ENCODE measurements at places on chromosomes 3 and 15.

DNA sequence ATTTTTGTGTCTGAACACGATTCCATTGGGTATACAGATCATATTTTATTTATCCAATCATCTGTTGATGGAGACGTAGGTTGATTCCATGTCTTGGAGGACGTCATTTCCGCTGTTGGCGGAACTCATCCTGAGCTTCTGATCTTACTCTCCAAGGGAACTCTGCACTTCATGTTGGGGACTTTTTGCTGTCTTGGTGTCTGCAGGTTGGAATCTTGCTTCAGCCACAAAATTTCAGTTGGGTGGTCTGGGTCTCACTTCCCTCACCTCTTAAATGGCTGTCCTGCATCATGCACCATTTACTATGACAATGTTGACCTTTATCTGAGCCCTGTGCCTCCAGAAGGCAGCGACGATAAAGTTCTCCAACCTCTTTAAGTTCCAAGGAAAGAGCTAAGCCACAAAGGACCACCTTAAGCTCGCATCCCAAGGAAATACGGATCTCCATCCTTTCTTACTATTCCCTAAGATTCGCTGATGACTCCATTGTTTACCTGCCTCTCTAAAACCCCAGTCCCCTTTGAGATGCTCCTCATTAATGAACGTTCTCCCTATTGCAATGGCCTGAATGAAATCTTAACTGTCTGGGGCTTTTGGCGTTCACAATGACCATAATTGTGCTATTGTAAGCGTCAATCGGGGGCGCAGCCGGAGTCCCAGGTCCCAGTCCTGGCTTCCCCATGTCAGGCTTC is 23.1 kb upstream of the RNU6-1 start:
- DNase-seq, result no peak

DNA sequence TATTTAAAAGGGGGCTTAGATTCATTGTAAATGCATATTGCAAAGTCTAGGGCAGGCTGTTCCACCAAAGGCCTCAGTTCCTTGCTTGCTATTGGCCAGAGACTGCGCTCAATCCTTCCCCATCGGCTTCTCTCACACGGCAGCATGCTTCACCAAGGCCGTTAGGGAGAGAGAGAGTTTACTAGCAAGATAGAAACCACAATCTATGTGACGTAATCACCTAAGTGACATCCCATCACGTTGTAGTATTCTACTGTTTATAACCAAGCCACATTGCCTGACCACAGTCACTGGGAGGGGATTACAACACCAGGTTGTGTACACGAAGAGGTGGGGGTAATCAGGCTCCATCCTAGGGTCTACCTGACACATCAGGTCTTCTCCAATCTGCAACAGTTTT is 16.0 kb upstream of the NPAP1 start:
- no peak for DNase-seq

DNA sequence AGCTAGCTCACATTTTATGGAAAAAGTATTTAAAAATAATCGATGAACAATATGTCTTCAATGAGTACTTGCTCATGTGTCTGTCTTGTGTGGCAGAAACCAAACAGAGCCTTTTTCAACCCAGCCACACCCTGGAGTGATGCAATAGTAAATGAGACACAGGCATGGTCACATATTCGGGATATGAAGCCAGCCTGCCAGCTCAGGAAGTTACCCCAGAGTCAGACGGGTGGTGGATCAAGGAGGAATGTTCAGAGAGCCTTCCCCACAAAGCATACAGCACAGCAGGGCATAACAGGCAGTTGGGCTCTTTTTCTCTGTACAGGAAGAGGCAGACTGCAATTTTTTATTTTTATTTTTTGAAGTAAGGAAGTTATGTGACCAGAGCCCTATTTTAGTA is 27.3 kb downstream of the LARP6 start:
- no peak for DNase-seq

DNA sequence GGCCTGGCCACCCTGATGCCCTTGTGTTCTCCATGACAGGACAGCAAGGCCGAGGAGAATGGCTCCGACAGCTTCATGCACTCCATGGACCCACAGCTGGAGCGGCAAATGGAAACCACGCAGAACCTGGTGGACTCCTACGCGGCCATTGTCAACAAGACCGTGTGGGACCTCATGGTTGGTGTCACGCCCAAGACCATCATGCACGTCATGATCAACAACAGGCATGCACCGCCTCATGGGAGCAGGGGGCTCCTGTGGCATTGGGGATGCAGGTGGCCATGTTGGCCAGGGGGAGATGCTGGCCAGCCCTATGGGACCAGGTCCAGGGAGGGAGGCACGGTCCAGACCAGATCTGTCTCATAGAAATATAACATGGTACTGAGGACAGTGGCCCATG is 62.9 kb downstream of the GOLGA8B start:
- DNase-seq, result no peak

GRCh38 chr15:57797110-57797509 is 90.6 kb downstream of the POLR2M start:
- no peak for DNase-seq

GRCh38 chr15:63469190-63469589 is 35.2 kb upstream of the USP3 start:
- no peak for DNase-seq

- no peak for DNase-seq
Observed at GRCh38 chr3:44136421-44136820, 105.3 kb upstream of the TOPAZ1 start.

DNA sequence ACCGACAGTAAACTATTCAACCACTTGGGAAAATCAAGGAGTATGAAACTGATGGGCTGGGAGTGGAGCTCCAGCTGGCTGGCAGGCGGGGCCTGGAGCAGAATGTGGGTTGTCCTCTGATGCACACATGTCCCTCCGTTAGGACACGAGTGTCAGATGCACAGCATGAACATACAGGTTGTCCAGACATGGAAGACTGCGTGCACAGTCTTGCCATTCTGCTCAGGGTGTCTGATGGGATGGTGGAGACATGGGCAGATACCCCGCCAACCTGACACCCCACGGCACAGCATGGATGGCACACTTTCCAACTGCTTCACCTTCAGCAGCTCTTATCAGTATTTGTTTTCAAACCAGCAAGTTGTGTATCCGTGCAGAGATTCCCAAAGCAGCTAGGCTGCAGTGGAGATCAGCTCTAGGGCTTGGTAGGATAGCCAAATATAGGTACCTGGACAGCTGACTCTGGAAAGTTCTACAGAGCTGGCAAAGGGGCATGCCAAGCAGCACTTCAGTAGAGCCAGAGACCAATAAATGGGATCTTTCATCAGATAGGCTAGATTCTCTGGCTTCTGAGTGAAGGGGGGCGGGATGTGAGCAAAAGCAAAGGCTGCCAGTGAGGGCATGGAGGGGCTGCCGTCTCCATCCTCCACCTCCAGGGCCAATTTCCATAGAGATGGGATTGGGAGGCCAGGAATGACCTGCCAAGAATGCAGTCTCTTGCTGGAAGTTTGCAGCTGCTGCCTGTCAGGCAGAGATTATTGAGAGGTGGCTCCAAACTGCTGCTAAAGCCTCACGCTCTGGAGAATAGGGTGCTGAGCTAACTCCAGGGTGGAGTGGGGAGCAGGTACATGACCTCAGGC is 47.2 kb upstream of the KY start:
- no peak for DNase-seq

GRCh38 chr3:195854628-195855294 is 43.0 kb upstream of the MUC4 start:
- no peak for DNase-seq

DNA sequence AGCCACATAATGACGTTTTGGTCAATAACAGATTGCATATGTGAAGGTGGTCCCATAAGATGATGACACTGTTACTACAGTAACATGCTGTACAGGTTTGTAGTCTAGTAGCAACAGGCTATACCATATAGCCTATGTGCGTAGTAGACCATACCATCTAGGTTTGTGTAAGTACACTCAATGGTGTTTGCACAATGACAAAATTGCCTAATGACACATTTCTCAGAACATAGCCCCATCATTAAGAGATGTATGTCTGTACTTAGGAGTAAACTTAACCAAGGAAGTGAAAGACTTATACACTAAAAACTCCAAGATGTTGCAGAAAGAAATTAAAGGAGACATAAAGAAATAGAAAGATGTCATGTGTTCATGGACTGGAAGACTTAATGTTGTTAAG is 66.2 kb downstream of the RPLP1 start:
- no peak for DNase-seq

DNA sequence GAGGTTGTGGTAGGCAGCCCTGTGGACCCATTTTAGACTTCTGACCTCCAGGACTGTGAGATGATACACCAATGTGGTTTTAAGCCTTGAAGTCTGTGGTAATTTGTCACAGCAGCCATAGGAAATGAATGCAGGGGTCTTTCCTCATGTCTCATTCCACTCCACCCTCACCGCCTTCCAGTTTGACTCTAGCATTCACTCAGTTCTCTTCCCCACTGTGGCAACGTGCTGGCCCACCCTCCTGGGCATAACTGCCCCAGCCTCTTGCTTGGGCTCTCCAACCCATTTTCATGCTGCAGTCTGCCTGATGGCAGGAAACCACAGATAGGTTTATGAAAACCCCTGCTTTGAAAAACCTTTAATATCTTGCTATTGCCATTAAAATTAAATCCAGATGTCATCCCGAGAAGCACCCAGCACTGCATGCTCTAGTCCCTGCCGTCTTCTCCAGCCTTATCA is 7.3 kb upstream of the TRNT1 start:
- no peak for DNase-seq

DNA sequence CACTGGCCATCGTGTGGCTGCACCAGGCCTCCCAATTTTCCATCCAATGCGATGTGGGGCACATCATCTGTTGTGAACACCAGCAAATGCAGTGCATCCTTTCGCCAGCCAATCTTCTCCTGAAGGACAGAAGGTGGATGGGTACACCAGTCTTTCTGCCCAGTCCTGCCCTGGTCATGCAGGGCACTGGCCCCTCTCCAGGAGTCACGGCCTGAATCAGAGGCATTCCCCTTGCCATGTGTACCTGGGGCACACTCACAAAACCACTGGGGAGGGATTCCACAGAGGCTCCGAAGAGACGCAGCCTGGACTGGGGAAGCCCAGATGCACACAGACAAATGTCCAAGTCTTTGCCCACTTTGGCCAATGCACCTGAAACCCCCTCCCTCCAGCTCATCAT is 65.8 kb downstream of the ITGB5 start:
- DNase-seq, result no peak

DNA sequence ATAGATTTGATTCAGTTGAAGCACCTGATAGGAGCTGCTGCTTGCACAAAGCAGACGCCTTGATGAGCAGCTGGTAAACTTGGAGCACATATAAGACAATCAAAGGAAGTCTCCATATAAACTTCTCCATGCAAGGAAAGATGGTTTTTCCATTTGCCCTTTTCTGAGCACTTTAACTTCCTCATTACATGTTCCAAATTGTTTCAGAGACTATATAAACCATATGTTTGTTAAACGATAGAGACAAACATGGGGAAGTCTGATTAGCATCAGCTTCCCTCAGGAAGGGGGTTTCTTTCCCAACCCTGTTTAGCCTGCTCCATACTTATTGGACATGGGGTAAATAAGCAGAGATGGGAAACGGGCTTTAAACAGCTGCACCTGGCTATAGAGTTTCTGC is 88.0 kb downstream of the DHX36 start:
- no peak for DNase-seq

DNA sequence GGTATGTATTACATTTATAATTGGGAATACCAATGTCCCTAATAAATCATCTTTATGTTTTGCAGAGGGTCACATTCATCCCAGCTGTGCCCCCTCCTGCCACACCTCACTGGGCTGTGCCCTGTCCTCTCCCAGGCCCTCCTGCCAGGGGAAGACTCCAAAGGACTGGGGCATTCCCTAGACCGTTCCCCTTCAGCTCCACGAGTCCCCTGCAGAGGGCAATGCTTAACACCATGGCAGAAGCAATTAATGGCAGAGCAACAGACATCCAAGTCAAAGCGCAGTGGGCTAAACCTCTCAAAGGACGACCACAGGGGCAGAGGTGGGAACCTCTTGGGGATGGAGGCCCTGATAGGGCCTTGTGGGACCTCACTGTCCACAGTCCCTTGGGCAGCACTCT is 71.3 kb upstream of the SEC13 start:
- DNase-seq, result no peak

Measured in NCI-H1436 treated with DMSO at 0.1 percent for 48 hours (cell line).